ENCODE measurements at places on chromosomes 12 and 14. TPM values are rescaled to one million over a fixed set of nuclear protein-coding genes. Genes with fewer than 3 reads are reported as not detected.

FGF23 gene
- total RNA-seq = not detected

HOXC13 gene
- not detected for total RNA-seq

VSX2 gene
- total RNA-seq = not detected

- DNase-seq = no peak
These were observed 1.1 kb upstream of the ATP23 start for GRCh38 chr12:57940052-57940914.

DNA sequence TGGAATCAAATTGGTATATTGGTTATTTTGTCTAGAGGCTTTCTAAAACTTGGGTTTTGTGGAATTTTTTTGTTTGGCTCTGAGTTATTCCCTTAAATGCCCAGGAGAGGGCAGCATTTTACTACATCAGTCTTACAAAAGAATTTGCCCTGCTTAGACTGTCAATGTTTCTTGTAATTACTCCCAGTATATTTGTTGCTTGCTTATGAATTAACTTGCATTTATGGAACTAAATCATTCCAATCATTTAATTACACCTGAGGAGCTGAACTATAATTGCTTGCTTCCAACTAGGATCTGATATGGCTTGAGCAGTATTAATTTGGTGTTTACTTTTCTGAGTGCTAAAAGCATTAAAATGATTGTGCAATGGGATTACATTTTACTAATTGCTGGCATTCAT, 48.7 kb downstream of the MIPOL1 start:
- DNase-seq = no peak

GRCh38 chr12:93094988-93095737, 166.1 kb upstream of the EEA1 start:
- no peak for DNase-seq

DNA sequence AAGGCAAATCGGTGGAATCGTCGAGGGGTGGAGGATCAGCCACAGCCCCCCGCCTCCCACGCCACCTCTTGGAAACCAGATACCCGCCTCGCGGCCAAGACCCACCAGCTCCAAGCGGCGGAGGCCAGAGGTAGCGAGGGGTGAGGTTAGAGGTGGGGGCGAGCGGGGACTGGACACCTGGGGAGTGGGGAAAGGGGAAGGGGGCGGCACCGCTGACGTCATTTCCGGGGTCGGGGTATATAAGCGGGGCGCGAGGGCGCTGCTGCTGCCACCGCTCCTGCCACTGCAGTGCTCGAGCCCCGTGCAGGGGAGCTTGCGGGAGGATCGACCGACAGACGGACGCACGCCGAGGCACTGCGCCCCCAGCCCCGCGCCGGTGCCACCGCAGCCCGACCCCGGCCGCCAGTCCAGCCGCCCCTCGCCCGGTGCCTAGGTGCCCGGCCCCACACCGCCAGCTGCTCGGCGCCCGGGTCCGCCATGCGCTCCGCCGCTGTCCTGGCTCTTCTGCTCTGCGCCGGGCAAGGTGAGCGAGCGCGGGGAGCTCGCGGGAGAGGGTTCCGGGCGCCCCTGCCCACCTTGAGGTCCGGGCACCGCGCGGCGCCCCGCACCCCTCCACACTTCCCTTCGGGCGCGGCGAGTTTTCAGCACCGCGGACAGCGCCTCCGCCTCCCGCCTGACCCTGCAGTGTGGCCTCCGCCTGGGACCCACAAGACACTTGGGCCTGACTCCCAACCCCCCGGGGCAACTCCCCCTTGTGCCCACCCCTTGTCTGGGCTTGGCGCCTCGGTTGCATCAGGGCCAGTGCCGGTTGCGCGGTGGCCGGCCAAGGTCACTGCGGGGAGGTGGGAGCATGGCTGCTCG, at the start of gene CHGA:
Gene CHGA (plus strand): TSS at position 268 of the 861 bp plus-strand sequence. CDS start 210 bp downstream, at position 478.
- peak; percentile 65 for DNase-seq

DNA sequence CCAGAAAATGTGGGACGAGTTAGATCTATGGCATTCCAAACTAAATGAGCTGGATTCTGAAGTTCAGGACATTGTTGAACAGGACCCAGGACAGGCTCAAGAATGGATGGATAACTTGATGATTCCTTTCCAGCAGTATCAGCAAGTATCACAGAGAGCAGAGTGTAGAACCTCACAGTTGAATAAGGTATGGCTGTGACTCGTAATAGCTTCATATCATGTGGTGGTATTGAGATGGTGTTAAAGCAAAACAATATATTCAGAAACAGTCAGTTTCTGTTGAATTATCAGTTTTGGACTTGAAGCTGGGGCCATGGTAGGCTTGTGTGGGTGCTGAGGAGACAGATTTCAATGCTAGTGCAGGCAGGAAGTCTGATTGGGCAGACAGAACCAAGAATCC, 213.7 kb downstream of the ESR2 start:
- DNase-seq = no peak

- DNase-seq = no peak
These were observed 543.4 kb upstream of the MGAT4C start for GRCh38 chr12:86799616-86800015.

Data from activated CD4-positive, alpha-beta memory T cell treated with anti-CD3 and anti-CD28 coated beads for 36 hours (primary cell).